Stimulated activated CD8-positive, alpha-beta memory T cell treated with anti-CD3 and anti-CD28 coated beads, Interleukin-15, amount 100 ng/mL, for 1 hour (primary cell): ENCODE measurements at places on chromosomes 1 and 21.

GRCh38 chr1:200794506-200795065 lies 55.9 kb downstream of the CAMSAP2 start:
- DNase-seq, result no peak

DNA sequence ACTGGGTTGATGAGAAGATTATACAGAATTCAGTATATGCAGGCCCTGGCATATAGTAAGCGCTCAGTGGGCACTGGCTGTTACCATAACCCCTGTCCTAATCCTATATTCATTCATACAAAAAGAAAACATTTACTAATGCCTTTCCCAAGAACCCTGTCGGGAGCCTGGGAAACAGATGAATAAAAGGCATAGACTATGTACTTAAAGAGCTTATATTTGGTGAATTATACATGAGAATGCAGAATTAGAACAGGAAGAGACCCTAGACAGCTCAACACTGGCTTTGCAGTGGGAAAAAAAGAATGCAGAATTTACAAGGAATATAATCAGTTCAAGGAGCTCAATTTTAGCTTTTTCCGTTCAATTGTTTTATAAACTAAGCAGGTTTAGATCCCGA lies 10.9 kb downstream of the AK2 start:
- no peak for DNase-seq

- no peak for DNase-seq
Measured at GRCh38 chr1:172815740-172816139, 156.8 kb downstream of the FASLG start.

DNA sequence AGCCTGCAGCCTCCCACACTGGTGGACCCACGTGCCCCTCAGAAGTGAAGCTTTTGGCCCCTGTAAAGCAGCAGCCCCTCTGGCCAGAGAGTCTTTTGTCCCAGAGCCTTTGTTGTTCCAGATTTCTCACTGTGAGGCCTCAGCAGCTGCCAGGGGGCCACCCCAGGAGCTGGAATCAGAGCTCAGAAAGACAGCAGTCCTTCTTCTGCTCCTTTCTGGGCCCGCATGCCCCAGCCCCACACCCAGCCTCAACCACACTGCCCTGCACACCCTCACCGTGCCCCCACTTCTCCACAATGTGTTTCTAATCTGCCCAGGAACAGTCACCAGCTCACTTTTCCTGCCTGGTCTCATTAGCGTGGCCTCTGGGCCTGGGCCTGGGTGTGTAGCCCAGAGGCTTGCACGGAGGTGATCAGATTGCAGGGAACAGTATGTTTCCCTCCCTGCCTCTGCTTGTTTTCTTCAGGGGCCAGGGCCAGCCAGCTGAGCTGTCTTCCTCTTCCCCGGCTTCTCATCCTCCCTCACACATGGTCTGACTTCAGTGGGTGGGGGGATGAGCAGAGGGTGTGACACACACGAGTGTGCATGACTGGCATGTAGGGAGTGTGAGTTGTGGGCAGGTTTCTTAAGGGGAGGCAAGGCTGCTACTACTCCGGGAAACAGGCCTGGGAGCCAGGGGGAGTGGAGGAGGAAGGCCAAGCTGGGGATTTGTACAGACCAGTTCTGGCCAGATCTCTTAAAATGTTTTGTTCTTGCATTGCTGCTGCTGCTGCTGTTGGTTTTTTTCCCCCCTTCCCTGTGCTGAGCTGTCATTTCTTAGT lies 82.5 kb upstream of the ZNF648 start:
- no peak for DNase-seq

DNA sequence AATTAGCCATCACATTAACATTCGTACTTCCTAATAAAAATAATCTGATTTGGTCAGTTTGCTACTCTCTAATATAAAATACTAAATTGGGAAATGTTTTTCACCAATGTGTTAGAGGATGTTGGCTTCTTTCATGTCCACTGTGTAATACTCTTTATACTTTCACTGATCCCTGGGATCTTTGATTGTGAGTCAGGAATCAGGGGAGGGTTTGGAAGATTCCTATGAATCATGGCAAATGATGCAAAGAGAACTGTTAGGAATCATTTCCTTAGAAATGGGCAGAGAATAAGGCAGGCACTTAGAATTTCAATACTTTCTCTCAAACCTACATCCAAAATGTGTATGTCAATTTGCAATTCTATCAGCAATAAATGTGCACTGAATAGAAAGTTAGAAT lies 31.0 kb downstream of the KRTAP24-1 start:
- DNase-seq, result no peak

- peak; percentile 45 for DNase-seq
Measured at GRCh38 chr1:221742555-221743415, 896 bp upstream of the DUSP10 start.

DNA sequence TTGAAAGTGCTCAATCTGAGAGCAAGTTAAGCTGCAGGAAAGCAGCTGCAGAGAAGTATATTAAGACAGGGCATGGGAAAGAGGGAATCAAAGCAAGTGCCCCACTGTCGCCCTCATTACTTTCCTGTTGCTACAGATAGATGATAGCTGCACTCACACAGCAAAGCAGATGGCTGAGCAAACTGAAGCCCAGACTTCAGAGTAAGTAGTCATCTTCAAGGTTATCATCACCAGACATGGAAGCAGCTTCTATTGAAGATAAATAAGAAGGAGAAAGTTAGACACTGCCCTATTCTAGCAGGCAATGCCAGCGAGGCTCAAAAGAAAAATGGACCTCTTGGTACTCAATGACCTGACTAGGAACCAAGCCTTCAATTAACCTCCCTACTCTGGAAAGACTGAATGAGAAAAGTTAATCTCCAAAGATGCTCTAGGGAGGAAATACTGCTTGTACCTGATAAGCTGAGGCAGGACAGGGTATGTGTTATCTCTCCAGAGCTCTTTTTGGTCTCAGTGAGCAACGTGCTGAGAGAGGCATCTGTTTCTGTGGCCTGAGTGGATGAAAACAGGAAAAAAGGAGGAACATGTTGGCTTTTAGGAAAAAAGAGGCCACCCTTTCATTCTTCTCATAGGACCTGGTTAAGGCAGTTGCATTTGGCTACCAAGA lies 11.1 kb upstream of the MRPL9 start:
- no peak for DNase-seq

- no peak for DNase-seq
Measured at GRCh38 chr1:65948609-65949229, 156.0 kb downstream of the PDE4B start.

- no peak for DNase-seq
Measured at GRCh38 chr1:66267201-66267940, 266.6 kb upstream of the SGIP1 start.

DNA sequence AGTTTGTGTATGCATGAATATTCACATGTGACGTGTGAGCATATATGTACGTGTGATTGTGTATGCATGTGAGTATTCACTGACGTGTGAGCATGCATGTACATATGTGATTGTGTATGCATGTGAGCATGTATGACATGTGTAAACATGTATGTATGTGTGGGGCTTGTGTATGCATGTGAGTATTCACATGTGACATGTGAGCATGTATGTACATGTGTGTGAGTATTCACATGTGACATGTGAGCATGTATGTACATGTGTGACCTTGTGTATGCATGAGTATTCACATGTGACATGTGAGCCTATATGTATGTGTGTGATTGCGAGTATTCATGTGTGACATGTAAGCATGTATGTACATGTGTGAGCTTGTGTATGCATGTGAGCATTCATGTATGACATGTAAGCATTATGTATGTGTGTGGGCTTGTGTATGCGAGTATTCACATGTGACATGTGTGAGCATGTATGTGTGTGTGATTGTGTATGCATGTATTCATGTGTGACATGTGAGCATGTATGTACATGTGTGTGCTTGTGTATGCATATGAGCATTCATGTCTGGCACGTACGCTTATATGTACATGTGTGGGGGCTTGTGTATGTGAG lies 47.8 kb downstream of the COL18A1 start:
- DNase-seq, result no peak

GRCh38 chr1:173420330-173420806 lies 56.8 kb upstream of the PRDX6 start:
- DNase-seq, result peak; percentile 17

DNA sequence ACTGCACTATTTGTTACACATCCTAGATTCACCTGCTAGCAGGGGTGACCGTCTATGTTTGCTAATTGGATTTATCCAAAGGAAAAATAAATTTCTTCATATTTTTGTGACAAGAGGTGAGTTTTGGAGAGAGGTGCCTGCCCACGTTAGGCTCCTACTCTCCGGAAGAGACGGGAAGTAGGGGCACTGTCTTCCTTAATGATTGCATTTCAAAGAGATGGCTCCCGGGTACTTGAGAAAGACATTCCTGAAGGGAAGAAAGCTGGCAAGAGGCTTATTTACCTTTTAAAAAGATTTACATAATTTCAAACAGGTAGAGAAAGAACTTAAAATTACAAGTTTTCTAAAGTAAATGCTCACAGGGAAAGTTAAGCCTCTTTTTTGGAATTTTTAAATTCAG lies 18.7 kb upstream of the IL19 start:
- DNase-seq, result no peak

- DNase-seq, result no peak
Measured at GRCh38 chr1:66353257-66353656, 180.7 kb upstream of the SGIP1 start.

DNA sequence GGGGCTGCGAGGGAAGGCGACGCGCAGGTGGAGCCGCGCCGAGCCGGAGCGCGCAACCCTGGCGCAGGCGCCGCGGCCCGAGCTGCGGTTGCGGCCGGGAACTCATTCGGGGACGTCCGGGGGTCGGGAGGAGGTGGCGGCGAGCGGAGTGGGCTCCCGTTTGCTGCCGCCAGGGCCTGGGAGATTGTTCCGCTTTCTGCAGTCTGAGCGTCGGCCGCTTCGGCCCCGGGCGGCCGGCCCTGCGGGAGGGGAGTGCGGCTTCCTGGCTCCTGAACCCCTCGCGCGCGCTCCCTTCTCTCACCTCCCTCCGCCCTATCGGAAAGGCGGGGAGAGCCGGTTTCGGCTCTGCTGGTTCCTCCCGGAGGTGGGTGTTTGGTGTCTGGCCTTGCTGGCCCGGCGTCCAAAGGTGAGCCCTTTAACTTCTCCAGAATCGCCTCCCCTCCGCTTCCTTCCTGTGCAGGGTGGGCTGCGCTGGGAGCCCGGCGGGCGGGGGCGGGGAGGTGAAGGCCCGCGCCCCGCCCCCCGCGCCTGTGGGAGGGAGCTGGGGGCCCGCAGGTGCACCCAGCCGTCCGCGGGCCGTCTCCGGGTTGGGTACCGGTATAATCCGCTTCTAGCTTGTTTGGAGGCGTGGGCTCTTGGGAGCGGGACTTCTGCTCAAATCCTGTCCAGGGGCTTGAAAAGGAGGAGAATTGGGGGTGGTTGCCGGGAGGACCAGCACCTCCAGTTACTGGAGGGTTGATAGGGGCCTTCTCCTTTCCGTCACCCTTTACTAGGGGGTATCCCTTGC lies 683 bp downstream of the LRRC8D start:
- DNase-seq, result no peak

- no peak for DNase-seq
Measured at GRCh38 chr1:43302201-43302600, 1.4 kb downstream of the TIE1 start.

GRCh38 chr1:115118611-115119010 lies 29.3 kb upstream of the TSPAN2 start:
- no peak for DNase-seq

DNA sequence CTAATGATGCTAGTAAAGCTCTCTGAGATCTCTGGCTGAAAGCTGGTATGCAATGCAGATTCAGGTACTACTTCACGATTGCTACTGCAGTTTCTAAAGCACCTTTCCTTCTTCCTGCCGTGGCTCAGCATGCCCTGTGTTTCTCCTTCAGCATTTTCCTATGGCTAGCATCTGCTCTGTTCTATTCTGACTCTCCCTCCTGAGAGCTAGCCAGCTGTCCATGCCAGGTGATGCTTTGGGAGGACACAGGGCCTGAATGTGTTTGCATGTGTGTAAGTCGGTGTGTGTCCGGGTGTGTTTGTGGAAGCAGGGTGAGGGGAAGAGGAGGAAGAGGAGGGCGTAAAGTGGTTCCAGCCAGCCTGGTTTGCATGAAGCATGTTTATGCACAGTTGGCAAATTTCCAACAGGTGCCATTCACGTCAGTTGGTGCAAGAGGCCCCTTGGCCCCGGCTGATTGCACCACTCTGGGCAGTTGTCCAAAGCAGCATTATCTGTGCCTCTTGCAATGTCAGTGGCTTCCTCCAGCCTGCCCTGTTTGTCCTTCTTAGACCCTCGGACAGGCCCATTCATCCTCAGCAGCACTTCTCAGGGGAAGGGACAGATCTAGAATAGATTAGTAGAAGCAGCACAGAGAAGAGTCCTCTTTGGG lies 433.3 kb downstream of the DISC1 start:
- DNase-seq, result no peak

- DNase-seq, result no peak
Measured at GRCh38 chr1:117596023-117596720, 9.7 kb upstream of the TENT5C start.

- DNase-seq, result no peak
Measured at GRCh38 chr1:221148660-221149059, 269.4 kb downstream of the HLX start.

- DNase-seq, result no peak
Measured at GRCh38 chr1:69611316-69611715, 43.6 kb downstream of the LRRC7 start.

DNA sequence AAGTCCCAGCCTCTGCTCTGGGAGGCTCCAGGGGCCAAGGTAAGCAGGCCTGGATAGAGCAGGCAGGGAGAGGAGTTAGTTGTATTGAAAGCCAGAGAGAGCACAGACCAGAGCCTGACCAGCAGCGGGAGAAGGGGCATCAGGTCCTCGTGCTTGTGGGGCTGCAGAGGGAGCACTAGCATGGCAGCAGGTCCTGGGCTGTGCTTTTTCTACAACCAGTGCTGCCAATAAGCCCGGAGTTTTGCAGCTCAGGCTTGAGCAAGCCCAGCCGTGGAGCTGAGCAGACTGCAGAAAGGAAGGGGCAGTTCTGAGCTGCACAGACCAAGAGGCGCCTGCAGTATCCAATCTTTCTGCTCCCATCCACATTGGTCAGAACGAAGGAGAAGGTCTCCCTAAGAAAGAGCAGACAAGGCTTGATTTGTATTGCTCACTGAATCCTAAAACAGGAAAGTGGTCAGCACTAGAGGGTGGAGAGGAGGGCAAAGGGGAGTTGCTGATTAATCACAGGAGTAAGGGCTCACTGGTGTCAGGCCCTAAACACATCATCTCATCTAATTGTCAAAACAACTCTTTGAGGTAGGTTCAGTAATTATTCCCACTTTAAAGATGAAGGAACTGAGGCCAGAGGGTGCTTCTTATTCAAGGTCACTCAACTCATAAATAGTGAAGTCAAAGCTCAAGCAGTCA lies 2.7 kb downstream of the DENND2D start:
- DNase-seq, result peak; percentile 65

DNA sequence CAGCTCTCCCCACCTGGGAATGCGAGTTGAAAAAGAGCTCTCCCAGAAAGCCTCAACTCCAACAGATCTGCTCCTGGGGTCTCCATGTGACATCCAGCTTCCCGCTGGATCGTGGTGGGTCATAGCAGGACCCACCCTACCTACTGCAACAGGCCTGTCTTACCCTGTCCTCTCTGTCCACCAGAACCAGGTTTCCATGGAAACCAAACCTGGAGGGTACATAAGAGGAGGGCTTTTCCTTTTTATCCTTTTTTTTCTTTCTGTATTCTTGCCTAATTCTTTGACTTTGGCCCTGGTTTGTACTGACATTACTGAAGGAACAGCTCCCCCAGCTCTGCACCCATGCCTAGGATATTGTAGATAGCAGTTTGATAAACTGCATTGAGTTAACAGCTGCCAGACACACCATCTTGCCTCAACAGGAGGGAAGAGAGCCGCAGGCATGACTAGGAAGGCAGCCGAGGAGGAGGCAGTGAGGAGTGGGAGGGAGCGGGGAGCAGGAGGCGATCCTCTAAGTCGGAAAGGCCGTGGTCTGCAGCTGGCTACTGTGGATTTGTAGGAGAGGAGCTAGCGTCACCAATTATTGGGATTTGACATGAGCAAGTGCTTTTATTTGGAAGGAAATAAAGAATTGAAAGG lies 9.7 kb upstream of the FMOD start:
- DNase-seq, result no peak

GRCh38 chr1:86515597-86515996 lies 31.3 kb upstream of the CLCA4 start:
- no peak for DNase-seq
